ENCODE measurements at places on chromosomes 6 and 20.
A peak's percentile ranks its signal among the peaks of the same experiment; 100 is the strongest.

DNA sequence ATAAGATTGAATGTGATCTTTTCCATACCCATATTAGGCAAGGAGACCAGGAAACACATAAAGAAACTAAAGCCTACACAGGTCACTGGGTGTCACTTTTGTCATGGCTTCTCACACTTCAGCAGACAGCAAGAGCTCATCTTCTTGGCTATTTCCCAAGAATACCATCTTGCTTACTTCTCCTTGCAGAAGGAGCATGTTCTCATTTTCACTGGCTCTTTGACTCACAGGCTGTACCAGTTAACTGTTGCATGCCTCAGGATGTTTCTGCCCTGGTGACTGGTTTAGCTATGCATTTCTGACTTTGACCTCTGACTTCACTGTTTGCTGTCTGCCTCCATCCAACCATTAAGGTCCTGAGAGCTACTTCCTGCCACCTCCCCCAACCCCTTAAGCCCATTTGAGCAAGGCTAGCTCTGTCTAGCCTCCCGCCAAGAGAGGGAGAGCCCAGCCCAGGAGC is 40.3 kb upstream of the OGFRL1 start:
- peak; percentile 36 for DNase-seq

GRCh38 chr6:15513801-15514711 is 148.8 kb downstream of the DTNBP1 start:
- no peak for DNase-seq

- DNase-seq, result no peak
These were observed 6.9 kb upstream of the KIF16B start for GRCh38 chr20:16580147-16580546.

- DNase-seq, result no peak
These were observed 138.5 kb upstream of the PHACTR1 start for GRCh38 chr6:12578097-12578496.

- peak; percentile 57 for DNase-seq
These were observed 572 bp downstream of the SLC2A4RG start for GRCh38 chr20:63740070-63740626.

GRCh38 chr20:53660078-53660909 is 66.7 kb upstream of the ZNF217 start:
- peak; percentile 58 for DNase-seq

DNA sequence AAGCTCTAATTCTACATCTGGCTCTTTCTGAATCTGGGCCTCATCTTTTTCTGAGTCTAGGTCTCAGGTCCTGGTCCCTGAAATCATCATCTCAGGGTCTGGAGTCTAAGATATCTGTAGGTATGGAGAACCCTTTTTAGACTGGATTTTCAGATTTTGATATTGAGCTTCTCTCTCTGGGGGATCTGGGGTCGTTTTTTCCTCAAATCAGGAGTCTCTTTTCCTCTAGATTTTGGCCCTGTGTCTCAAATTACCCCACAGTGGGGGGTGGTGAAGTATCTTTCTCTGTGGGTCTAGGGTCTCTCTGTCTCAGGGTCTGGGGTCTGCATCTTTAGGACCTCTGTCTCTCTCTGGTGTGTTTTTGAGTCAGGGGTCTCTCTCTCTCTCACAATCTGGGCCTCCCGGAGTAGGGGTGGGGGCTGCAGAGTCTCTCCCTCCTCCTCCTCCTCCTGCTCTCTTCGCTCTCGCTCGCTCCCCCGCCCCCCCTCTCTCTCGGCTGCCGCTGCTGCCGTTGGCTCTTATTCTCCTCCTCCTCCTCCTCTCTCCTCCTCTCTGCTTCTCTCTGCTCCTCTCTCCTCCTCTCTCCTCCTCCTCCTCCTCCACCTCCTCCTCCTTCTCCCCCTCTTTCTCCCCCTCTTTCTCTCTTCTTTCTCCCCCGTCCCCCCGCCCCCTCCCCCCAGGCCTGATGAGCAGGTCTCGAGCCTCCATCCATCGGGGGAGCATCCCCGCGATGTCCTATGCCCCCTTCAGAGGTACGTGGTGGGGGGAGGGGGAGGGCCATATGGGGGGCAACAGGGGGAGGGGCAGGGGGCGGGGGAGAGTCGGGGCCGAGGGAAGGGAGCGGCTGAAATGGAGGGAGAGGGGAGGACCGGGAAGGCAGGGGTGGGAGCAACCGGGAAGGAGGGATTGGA is at the start of gene SYNGAP1:
Gene SYNGAP1, plus strand, starts transcription at position 486 of the 911 bp plus-strand sequence. Its CDS starts 200 bp downstream, at position 686.
- peak; percentile 77 for DNase-seq

DNA sequence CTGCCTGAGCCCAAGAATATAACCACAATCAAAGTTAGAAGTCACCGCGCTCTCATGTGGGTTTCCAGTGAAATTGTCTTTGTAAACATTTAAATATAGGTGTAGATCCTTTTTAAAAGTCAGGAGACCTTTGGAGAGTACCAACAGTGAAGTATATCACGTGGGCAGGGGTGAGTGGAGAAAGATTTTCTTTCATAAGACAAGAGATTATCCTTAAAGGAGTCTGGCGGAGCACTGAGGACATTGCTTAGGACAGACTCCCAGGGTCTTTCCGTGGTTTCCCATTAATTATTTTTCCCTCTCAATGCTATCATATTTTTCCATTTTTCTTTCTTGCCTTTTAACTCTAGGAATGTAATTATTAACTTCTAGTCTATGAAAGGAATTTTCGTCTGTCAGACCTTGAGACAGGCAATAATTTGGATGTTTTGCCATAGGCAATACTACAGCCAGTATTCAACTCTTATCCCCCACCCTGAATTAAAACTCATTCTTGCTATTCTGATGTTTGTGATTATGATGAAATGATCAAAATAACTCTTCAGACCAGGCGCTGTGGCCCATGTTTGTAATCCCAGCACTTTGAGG is 31.4 kb downstream of the DCBLD1 start:
- DNase-seq, result no peak

- peak; percentile 31 for DNase-seq
These were observed 1.9 kb downstream of the FAM135A start for GRCh38 chr6:70415247-70415646.

DNA sequence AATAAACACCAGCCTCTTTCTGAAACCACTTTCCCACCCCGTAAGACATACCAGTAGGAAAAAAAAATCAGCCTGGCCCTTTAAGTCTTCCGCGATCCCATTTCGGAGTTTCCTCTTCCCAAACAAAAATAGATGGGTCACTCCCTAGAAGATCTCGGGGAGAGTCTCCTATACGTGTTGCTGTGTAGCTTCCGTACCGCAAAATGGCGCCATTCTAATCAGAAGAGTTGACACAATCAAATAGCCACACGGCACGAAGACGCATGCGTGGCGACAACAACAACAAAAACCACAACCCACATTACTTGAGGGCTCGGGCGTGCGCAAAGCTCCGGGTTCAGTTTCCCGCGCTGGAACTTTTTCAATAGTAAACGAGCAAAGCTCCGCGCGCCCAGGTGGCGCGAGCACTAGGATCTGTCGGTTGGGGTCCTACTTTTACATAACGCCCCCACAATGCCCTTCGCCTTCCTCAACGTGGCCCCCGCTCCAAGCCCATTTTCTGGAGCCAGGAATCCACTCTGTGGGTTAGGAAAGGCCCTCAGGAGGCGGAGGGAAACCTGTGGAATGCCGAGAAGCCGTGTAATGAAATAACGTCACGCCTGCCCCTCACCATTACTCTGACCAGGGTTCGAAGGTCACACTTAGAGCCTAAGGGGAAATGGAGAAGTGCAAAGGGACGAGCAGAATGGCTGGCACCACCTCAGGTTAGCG is at the start of gene GPANK1:
Gene GPANK1, minus strand, starts transcription at position 208 of the 711 bp plus-strand sequence. CDS start 519 bp downstream, outside the sequence.
- DNase-seq, result peak; percentile 99

- no peak for DNase-seq
These were observed 56.6 kb upstream of the CITED2 start for GRCh38 chr6:139430899-139431601.

DNA sequence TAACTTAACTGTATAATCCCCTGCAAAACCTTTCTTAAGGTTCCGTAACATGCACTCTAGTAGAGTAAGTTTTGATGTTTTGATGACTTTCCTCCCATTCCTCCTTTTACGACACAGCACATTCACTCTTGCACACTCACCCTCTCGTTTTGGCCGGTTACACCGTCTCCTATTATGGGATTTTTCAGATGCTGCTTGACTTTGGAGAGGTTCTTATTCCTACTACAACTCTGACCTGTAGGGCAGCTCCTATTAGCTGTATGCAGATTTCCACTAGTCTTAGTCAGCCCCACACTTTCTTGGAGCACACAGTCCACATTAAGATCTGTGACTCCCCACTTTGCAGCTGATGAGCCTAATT is 223.7 kb upstream of the SYNCRIP start:
- DNase-seq, result no peak

Measured in hematopoietic multipotent progenitor cell treated with erythropoietin and hydrocortisone succinate and interleukin-3 and kit ligand, for 4 days (in vitro differentiated cells).